ENCODE measurements at places on chromosomes 7 and 10.
A peak's percentile ranks its signal among the peaks of the same experiment; 100 is the strongest.

DNA sequence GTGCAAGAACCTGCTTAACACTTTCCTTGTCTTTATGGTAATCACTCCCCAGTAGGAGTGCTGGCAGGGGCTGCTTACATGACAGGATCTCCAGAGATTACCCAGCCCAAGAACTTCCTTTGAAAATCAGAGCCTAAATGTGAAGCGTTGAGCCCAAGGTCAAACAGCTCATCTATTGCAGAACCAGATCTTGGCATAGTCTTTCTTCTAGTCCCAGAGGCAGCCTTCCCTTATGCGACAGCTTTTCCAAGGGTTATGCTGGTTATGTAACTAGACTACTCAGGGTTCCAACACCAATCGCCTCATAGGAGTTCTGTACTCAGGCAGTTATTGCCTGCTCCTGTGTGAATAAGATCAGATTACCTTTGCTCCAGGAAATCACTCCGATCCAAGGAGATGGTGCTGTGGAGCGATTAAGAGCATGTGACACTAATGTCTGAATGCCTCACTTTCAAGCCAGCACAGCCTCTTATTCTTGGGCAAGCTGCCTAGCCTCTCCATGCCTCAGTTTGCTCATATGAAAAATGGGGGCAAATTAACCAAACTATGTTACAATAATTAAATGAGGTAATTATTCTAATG lies 8.4 kb upstream of the LGI1 start:
- DNase-seq = no peak

- no peak for DNase-seq
Observed at GRCh38 chr7:13801669-13802068, 187.8 kb downstream of the ETV1 start.

DNA sequence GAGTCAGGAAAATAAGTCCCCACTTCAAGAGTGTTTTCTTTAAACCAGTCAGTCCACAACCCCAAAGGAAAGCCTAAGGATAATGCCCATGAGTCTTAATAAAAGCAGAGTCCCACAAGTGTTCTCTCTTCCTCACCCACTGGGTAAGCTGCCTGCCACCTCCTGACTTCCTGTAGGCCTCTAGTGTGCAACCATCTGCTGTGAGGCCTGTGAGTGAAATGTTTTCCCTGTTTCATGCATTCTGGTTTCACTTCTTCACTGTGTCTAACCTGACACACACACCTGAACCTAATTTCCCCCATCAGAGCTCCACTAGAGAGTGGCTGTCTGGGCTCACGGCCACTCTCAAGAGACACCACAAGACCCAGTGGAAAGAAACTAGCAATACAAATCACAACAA lies 38.9 kb upstream of the GDF10 start:
- peak; percentile 25 for DNase-seq

DNA sequence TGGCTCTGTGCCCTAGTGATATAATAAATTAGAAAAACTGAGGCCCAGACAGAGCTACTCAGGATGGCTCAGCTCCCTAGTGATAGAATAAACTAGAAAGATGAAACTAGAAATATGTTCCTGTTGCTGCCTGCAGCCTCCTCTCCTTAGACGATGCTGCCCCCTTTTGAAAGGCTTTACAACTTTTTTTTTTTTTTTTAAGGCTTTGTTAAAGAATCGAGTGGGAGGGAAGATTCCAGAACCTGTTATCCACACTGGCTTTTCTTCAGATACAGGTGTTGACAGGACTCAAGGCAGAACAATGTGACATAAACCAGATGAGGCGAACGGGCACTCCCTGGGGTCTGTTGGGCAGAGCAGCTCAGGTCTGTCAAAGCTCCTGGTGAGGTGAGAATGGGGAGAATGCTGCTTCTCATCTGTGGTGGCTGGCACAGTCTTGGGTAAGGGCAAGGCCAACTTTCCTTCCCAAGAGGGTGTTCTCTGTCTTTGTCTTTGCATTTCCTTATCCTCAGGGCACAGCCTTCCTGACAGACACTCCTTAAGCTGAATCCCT lies 175.1 kb downstream of the COBL start:
- peak; percentile 75 for DNase-seq

GRCh38 chr7:47574482-47575329 lies 7.2 kb downstream of the TNS3 start:
- peak; percentile 60 for DNase-seq

GRCh38 chr10:89076120-89076519 lies 85.5 kb downstream of the FAS start:
- DNase-seq = no peak
